ENCODE measurements at places on chromosomes 12 and 14.
A peak's percentile ranks its signal among the peaks of the same experiment; 100 is the strongest.

- no peak for DNase-seq
These were observed 64.5 kb upstream of the USP44 start for GRCh38 chr12:95615749-95616148.

GRCh38 chr14:50790589-50790988 lies 40.4 kb downstream of the NIN start:
- peak; percentile 9 for DNase-seq

DNA sequence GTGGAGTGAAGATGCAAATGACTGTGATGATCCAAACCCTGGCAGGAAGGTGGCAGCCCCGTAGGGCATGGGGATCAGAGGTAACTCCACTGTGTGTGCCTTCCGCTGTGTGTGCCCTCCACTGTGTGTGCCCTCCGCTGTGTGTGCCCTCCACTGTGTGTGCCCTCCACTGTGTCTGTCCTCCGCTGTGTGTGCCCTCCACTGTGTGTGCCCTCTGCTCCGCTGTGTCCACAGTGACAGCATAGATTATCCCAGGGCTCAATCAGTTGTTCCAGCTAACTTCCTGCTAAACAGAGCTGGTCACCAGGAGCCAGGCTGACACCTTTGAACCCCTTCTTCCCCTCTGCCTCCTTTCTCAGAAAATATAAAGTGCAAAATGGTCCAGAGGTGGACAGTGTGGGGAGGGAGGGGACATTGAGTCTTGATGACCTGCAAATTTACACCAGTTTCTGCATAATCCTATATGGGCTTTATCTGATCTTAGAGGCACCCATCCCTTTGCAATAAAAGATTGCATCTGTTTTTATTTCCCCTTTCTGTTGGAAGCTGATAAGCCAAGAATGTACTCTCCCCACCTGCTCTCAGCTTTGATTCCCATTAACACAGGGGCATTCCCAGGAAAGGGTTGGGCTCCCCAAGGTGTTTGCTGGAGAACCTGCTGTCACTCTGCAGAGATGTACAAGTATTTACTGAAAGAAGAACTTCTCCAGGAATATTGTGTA lies 21.6 kb upstream of the HNF1A start:
- no peak for DNase-seq

DNA sequence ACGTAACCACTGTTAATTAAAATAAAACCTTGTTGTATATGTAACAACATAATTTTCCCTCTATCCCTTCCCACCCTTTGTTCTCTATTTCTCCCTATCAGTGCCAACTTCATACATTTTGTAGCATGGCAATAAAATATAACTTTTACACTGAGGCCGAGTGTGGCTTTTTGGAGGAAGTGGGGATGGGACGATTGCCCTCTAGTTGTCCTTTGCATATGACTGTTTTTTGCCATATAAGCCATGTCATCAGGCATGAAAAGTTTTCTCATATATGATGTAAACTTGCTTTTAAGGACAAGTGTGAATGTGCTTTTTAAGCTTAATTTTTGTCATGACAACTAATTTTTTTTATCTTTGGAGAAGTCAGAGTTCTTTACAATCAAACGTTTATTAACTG lies 6.2 kb upstream of the CCT2 start:
- DNase-seq = no peak

GRCh38 chr12:14072987-14073386 lies 91.6 kb upstream of the GRIN2B start:
- DNase-seq = no peak

DNA sequence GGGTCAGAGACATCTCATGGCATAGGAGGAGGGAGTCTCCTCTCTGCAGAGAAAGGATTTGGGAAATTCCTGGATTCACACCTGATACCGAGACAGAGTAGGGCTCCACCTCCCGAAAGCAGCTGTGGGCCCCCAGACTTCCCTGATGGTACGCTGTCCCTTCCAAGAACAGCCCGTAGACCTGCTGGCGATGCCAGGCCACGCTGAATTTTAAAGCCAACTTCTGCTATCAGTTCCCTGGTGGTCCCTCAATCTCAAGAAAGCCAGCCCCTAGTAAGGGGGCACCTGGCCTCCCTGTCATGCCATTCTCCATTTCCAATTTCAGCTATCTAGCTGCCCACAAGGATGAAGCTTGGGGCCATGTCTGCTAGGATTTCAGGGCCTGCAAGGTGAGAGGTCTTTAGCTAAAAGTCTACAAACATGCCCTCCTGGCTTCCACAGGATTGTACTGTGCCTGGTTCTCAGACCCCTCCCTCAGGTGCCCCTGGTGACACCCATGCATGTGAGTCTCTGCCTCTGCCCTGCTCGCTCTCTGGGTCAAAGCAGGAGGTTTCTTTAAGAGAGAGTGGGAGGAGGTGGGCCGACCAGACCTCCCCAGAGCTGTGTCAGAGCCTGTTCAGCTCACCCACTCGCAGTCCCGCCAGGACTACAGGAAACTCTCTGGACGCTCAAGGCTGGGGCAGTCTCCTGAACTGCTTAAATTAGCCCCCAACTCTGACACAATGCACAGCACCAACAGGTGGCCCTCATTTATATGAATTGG lies 30.5 kb downstream of the ANO2 start:
- DNase-seq = no peak
